ENCODE measurements at places on chromosomes 5 and 9. TPM values are rescaled to one million over a fixed set of nuclear protein-coding genes. Genes with fewer than 3 reads are reported as not detected.

DNA sequence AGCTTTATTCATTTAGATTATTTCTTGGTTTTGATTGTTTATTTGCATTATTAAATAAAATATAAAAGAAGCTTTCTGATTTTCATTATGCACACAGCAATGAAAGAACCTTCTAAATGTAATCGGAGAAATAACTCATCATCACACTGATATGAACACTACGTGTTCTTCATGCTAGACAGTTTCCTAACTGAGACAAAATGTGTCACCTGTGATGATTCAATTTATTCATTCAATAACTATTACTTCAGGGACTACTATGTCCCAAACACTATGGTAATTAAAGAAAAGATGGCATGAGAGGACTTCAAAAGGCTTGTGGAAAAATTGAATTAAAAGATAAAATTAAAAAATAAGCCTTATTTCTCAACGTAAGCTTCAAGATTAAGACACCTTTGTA lies 118.1 kb downstream of the SPEF2 start:
- no peak for DNase-seq

DNA sequence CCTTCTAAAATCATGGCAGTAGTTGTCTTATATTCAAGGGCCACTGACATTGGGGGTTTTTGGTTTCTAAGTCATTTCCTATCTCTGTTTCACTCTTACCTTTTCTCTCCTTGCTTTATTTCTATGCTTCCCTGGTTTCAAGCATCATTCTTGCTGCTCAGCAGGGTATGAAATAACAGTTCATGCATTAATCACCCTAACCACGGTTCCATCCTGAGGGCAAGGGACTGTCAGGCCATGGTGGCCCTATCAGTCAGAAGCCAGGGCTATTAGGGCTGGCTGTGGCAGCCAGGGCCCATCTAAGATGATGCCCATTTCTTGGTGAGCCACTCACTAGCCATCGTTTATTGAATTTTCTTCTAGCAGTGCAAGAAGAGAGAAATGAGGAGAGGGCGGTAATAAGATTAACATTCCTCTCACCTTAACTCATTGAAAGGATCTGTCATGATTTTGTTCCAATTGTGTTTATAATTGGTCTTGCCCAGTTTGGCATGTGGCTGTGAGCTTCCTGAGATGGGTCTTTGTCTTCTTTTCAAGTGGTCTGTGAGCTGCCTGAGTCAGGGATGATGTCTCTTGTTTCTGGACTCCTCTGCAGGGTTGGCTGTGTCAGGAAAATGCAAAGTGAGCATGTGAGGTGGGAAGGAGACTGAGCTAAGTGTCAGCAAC lies 45.2 kb downstream of the CYSTM1 start:
- DNase-seq, result no peak

The LCN15 gene
- not detected for polyA plus RNA-seq

The NR2F1 gene
- 24.6 TPM for polyA plus RNA-seq

The KLF9 gene
- 32.7 TPM for polyA plus RNA-seq

The MCIDAS gene
- polyA plus RNA-seq, result not detected

The IFNA1 gene
- polyA plus RNA-seq, result not detected
